HCT116 (cell line): ENCODE measurements at places on chromosomes 6 and 20.

GRCh38 chr6:131136021-131136786 lies 937 bp downstream of the AKAP7 start:
- DNase-seq: no peak

- peak; percentile 10 for DNase-seq
Measured at GRCh38 chr6:111361648-111362047, 121.4 kb downstream of the REV3L start.

DNA sequence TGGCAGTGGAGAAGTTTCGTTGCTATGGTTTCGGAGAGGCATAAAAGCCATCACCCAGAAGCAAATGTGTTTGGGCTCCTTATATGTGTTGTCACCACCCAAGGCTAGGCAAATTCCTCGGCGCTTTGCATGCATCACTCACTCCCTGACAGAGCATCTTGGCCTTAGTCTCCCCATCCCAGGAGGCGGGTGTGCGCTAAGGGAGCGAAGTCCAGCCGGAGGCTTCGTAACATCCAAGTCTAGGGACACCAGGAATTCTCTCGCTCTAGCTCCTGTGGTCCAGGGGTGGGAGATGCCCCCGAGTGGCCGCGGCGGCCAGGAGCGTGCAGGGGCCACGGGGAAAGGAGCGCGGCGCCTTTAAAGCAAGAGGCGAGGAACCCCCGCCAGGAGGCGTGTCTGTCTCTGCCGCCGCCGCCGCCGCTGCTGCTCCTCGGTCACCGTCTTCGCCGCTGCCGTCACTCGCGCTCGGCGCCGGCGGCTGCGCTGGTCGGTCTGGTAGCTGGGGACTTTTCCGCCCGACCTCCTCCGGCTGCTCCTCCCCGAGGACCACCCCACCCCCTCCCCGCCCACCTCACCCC lies at the start of gene GRIK2:
GRIK2 (plus strand) TSS at position 458 of the 578 bp plus-strand sequence.
- DNase-seq: no peak

DNA sequence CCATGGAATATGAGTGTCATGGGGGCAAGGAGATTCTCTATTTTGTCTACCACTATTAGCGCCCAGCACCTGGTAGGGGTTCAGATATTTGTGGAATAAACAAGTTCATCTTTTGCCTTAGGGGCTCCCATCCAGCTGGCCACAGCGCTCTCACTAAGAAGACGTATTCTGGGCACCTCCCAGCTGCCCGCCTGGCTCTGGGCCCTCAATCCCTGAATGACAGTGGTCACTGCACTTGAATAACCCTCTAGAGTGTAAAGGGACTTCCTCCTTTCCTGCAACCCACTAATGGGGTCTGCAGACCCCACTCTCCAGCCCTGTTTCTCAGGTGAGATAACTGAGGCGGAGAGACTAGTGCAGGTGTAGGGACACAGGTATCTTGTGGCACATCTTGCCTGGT lies 36.2 kb downstream of the SNX5 start:
- no peak for DNase-seq

GRCh38 chr6:164378330-164378729 lies 931.1 kb downstream of the C6orf118 start:
- no peak for DNase-seq

DNA sequence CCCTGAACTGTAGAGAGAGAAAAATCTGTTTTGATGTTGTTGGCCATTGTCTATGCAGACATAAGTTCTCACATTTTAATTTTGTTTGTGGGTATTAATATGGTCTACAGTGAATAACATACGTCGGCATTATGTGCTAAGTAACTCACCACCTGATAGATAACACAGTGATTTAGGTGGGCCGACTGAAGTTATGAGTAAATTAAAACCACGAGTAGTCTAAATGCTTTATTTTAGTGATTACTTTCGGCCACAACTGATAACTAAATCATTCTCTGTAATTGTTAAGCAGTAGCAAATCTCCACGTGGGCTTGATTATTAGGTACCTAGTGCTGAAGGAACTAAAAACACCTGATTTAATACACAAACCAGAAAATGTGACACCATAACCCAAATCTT lies 1.1 kb downstream of the DOP1A start:
- no peak for DNase-seq

DNA sequence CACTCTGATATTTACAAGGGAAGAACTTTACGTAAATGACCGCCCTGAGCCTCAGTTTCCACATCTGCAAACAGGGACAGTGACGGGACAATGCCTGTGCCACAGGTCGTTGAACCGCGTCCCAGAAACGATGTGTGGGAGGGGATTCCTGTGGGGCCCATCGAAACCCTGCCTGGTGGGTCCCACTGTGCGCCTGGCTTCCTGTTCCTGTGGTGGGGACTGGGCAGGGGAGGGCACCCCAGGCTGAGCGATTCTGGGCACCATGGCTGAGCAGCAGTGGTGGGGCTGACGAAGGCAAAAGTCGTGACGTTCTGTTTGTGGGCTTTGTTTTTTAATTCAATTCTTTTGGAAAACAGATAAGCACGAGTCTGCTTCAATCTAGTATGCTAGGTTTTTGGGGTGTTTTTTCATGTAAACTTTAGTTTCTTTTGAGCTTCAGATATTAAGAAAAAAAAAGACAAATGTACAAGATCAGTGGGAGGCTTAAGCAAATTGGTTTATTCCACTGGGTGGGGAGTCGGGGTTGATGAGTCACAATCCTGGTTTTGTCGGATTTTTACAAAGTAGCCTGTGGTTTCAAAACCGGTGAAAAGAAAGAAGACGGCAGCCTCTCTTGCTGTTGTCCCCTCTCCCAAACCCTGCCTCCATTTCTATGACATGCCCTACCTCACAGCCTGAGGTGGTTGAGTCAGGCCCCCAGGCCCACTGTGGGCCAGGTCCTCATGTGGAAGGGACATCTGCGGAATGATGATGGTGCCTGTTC lies 40.4 kb downstream of the GNAS-AS1 start:
- DNase-seq: peak; percentile 1

DNA sequence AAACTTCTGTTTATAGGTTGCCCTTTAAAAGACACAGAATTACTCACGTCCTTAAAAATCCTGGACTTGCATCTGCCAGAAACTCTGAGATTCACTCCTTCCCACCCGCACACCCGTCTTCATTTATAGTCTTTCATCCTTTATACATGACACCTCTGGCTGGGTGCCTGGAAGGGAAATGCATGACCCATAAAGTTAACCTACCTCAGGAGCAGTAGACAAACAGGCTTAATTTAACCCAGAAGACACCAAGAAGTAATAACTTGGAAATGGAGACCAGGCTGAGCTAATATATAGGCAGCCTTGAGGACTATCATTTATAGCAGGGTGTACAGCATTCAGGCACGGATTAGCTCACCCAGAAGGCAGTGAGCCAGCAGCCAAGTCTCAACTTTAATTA lies 429.0 kb upstream of the NRSN1 start:
- no peak for DNase-seq

DNA sequence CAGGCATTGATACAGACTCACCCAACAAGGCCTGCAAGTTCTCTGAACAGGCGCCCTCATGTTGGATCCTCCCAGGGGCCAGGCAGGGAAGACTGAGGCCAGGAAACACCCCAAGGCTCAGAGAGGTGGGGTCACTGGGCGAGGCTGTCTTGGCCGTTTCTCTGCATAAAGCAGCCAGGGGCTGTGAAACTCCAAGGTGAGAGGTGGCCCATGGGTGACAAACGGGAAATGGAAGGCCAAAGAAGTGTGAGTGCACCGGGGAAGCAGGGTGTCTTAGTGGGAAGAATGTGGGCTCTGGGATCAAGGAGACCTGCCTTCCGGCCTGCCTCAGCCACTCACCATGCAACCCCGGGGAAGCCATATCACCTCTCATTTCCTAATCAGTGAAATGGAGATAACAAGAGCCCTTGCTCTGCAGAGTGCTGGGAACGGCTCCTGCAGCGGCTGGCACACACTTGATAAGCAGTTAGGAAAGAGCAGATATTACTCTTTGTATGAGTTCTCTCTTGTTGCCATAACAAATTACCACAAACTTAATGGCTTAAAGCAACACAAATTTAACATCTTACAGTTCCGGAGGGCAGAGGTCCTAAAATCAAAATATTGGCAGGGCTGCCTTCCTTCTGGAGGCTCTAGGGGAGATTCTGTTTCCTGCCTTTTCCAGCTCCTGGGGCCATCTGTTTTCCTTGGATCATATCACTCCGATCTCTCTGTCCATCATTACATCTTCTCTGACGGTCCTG lies 168.6 kb downstream of the NFATC2 start:
- no peak for DNase-seq

GRCh38 chr20:2755451-2756055 lies 44.9 kb downstream of the CPXM1 start:
- DNase-seq: no peak

- DNase-seq: no peak
Measured at GRCh38 chr6:1176567-1176966, 135.3 kb upstream of the FOXQ1 start.

GRCh38 chr20:53741726-53742028 lies 148.0 kb upstream of the ZNF217 start:
- no peak for DNase-seq

DNA sequence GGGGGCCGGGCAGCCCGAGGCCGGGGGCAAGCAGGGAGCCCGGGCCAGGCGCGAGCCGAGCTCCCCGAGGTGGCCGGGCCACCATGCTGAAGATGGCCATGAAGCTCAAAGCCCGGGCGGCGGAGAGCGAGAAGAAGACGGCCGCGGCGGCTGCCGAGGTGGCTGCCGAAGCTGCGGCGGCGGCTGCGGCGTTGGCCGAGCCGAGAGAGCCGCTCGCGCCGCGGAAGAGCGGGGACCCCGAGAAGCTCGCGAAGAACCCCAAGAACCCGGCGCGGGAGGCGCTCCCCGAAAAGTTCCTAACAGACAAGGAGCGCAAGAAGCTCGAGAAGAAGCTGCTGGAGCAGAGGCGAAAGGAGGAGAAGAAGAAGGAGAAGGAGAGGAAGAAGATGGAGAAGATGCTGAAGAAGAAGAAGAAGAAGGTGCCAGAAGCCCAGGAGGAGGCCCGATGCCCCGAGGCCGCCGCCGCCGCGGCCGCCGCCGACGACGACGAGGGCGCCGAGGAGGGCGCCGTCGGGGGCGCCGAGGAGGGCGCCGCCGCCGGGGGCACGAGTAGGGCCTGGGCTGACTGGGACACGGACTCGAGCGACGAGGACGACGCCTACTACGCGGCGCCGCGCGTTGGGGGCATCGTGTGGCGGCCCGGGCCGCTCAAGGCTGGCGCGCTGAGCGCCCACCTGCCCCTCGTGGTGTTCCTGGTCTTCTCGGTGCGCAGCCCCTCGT lies 37.4 kb downstream of the GNAS start:
- DNase-seq: no peak

GRCh38 chr6:20426177-20427082 lies 24.8 kb downstream of the E2F3 start:
- DNase-seq: no peak

DNA sequence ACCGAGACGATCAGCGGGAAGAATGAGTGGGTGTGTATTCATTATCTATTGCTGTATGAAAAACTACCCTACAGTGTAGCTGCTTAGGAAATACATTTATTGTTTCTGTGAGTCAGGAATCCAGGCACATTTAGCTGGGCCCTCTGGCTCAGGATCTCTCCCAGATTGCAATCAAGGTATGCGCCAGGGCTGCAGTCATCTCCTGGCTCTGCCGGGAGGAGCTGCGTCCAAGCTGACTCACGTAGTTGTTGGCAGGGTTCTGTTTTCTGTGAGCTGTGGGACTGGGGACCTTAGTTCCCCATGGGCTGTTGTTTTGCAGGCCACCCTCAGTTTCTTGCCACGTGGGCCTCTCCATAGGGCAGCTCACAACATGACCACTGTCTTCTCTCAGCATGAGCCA lies 68.2 kb upstream of the FUCA2 start:
- no peak for DNase-seq

DNA sequence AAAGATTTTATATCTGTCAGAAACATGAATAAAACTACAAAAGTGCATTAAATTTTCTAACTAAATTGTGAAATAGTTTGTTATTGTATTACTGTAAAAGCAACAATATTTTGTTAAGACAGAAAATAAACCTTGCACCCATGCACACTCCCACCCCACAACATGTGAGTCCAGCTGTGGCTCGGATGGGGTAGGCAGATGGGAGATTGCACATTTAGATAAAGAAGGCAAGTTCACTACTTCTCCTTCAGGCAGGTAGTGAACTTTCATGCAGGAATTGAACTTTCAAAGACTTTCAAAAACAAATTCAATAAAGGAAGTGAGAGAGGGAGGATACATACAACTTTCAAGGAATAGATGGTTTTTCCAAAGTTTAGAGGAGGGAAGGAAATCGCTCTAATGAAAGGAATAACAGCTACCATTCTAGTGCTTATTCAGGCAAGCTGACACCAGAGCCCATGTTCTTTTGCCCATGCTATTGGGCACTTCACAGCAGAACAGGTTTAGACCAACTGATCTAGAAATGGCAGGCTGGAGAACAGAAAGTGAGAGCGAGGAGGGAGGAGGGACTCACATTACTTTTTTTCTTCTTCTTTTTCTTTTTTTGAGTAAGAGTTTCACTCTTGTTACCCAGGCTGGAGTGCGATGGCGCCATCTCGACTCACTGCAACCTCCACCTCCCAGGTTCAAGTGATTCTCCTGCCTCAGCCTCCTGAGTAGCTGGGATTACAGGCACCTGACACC lies 28.5 kb downstream of the SF3B5 start:
- DNase-seq: no peak

DNA sequence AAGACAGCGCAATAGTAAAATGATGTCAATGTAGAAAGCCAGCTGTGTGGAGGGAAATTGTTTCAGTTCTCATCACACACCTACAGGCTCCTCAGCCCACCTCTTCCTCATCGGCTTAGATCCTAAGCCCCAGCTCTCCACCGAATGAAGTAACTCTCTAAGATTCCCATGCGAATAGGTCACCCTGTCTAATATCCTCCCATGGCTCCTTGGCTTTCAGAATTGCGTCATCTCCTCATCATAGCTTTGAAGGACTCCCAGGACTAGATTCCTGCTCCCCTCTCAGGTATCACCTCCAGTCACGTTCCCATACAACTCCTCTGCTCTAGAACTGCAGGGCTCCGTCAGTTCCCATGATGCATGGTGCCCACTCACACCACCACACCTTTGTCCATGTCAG lies 16.2 kb upstream of the SLC22A16 start:
- no peak for DNase-seq

- DNase-seq: peak; percentile 69
Measured at GRCh38 chr6:103122766-103123601, 1729.5 kb downstream of the GRIK2 start.

DNA sequence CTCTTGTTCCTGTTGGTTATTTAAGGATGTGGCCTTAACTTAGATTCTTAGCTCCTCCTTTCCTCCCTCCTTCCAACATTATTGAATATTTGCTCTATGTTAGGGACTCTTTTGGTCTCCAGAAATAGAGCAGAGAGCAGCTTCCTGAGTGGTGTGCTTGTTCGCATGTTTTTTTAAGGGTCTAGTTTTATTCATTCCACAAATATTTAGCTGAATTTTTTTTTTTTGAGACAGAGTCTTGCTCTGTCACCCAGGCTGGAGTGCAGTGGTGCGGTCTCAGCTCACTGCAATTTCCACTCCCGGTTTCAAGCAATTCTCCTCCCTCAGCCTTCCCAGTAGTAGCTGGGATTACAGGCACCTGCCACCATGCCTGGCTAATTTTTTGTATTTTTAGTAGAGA lies 169.2 kb downstream of the ZFAND3 start:
- DNase-seq: no peak

GRCh38 chr6:47179286-47179685 lies 130.4 kb downstream of the TNFRSF21 start:
- no peak for DNase-seq
